ENCODE measurements at places on chromosomes 16 and 17.
A peak's percentile ranks its signal among the peaks of the same experiment; 100 is the strongest.

GRCh38 chr16:69419956-69420355 is 4.5 kb upstream of the CYB5B start:
- no peak for DNase-seq

- no peak for DNase-seq
These were observed 177.1 kb upstream of the WSCD1 start for GRCh38 chr17:5892921-5893675.

- DNase-seq, result peak; percentile 88
These were observed at the start of gene WDR45B for GRCh38 chr17:82648165-82648668. Gene WDR45B (minus strand): TSS chr17:82648444. CDS start chr17:82648340, 104 bp downstream.

- DNase-seq, result no peak
These were observed 19.9 kb upstream of the OSGIN1 start for GRCh38 chr16:83932955-83933673.

- no peak for DNase-seq
These were observed 290.4 kb upstream of the DYNLRB2 start for GRCh38 chr16:80250381-80250780.
